ENCODE measurements at places on chromosomes 5 and 9.

DNA sequence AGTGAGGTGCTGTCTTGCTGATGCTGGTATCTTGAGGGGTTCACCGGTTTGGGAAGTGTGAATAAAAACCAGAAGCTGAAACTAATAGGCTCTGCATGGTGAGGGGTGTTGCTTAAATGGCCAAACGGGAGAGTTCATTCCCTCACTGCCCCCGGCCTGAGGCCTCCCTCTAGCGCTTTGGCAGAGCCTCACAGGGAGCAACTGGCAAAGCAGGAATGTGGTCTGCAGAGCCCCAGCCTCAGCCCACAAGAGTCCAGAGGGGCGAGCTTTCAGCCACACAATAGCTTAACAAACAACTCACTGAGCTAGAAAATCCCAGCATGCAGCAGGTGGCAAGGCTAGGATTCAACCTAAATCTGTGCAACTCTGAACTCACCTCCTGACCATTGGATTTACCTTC, 234.8 kb downstream of the MED10 start:
- no peak for DNase-seq

DNA sequence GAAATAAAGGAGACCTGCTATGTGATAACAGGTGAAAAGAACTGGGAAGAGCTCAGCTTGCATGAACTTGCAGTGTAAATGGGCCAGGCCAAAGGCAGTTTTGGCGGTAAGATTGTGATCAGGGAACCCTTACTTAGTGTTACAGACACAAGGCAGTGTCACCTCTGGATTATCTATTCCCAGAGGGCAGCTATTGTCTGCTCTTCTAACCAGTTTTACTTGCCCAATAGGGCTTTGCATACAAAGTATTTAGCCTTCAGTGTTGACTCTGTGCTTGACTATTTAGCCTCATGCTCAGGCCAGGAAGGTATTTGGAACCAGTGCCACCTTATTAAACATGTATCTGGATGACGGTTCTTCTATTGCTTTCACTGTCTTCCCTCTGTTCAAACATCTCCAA, 38.3 kb downstream of the GDNF start:
- DNase-seq, result no peak

GRCh38 chr5:1314564-1314982, 19.7 kb upstream of the TERT start:
- DNase-seq, result no peak

GRCh38 chr5:39947657-39948056, 522.9 kb upstream of the DAB2 start:
- DNase-seq, result no peak

- no peak for DNase-seq
Observed at GRCh38 chr9:335373-335772, 120.7 kb downstream of the DOCK8 start.

DNA sequence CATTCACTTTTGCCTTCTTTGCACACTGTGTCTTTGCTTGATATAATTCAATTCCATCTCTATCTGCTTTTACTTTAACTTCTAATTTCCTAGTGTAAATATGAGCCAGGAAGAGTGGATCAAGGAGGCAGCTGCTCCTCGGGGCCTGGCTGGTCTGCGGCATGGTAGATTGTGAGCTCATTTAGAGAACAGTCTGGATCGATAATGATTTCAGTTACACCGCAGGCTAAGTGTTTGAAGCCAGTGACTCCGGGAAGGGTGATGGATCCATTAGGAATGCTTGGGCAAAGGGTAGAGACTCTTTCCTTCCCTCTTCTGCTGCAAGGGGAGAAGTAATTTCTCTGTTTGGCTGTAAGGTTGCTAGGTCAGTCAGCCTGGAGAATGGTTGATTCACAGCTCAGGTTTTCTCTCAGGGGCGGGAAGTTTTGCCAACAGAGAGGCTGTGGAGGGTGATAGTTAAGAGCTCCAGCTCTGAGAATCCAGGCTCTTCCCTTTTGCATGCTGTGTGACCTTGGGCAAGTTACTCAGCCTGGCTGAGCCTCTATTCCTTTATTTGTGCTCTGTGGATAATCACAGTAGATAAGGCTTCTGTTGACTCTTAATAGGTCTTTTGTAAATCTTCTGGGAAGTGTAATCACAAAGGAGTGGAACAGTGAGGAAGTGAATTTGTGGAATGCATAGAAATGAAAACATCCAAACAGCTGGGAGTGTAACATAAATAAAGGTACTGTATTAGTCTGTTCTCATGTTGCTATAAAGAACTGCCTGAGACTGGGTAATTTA, 99.1 kb downstream of the PTTG1 start:
- no peak for DNase-seq

- DNase-seq, result no peak
Observed at GRCh38 chr5:169272731-169273427, 28.1 kb downstream of the SLIT3 start.

GRCh38 chr5:163387589-163388343, 49.6 kb upstream of the CCNG1 start:
- DNase-seq, result no peak

GRCh38 chr9:131534721-131535237, 3.7 kb upstream of the UCK1 start:
- no peak for DNase-seq
